ENCODE measurements at places on chromosomes 12 and 14.
A peak's percentile ranks its signal among the peaks of the same experiment; 100 is the strongest.

GRCh38 chr14:96084796-96085195 lies 45.6 kb downstream of the C14orf132 start:
- DNase-seq: no peak

DNA sequence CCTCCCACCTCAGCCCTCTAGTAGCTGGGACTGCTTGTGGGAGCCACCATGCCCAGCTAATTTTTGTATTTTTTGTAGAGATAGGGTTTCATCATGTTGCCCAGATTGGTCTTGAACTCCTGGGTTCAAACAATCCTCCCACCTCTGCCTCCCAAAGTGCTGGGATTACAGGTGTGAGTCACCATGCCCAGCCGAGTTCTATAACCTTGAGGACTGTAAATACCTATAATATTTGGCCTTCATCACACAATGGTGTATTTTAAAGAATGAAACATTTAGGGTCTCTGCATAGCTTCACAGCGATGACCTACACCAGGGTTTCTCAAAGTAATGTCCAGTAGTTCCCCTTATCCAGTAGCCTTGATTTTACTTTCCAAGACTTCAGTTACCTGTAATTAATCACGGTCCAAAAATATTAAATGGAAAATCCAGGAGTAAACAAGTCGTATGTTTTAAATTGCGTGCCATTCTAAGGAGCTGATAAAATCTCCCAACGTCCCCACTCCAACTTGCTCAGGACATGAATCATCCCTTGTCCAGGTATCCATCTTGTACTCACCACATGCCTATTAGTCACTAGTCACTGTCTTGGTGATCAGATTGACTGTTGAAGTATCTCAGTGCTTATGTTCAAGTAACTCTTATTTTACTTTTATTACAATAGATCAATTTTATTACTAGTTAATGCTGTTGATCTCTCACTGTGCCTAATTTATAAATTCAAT lies 368.2 kb downstream of the BTG1 start:
- no peak for DNase-seq

DNA sequence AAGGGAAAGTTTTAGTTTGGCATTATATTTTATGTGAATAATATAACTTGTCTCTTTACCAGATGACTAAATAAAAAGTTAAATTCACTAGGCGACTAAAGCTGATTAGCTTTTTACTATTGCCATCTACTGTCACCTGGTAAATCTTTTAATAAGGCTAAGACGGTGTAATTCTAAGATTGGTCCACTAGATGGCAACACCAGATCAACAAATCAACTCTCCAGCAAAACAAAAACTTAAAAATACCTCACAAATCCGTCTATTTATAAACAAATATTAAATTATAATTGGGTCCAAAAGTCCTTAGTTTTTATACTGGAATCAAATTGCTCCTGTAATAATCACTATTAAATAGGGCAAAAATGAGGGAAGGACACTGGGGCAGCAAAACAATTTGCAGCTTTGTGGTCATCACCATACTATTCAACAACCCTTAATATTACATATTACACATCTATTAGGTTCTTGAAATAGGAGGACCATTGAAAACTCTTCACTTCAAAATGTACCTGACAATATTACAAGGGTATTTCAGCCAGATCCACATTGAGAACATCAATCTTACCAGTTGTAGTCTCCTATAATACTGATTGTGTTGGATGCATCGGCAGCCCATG lies 47.9 kb downstream of the GALC start:
- no peak for DNase-seq

- peak; percentile 11 for DNase-seq
Measured at GRCh38 chr12:92784797-92785562, 82.2 kb downstream of the PLEKHG7 start.

DNA sequence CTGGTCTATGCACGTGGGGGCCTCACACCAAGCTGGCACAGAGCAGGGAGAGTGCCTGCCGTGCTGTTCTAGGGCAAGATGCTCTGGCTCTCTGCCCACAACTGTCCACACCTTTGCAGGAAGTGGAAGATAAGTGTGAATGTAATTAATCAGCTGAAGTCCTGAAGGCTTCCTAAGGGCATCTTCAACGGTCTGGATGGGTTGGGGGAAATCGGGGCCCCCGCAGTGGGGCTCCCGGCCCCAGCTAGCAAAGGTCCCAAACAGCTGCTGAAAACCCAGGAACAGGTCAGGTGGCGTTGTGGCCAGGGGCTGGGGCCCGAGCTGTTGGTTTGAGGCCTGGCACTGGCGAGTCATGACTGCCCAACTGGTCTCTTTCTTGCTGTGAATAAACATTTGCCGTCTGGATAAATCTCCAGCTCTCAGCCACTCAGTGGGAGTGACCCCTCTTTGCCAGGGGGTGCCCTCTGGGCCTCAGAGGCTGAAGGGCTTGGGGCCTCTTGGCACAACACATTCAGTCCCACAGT lies 6.7 kb upstream of the SLC25A29 start:
- no peak for DNase-seq

DNA sequence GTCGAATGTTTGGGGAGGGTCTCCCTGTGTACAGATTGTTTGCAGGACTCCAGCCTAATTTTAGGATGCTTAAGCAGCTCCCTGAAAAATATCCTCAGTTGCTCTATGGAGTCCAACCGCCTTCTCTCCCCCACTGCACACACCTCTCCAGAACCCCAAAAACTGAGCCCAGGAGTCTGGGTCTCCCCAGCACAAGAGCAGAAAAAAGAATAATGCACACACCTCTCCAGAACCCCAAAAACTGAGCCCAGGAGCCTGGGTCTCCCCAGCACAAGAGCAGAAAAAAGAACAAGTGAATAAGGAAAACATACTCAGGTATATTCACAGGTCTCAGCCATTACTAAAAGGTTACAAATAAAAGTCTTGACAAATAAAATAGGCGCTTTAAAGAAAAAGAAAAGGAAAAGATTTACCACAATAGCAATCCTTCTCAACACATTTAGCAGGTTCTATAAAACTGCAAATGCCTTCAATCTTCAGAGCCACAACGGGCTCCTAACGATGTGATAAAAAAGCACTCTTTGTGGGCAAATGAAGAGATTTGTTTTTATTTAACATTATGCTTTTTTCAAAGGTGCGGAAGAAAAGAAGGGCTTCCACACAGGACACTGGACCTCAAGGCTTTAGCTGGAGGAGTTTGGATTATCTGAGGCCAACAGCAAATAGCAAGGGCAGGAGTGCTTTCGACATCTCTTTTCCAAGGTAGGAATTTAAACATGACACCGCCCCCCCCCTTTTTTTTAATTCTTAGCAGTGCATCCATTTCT lies 8.2 kb downstream of the BCL11B start:
- no peak for DNase-seq

DNA sequence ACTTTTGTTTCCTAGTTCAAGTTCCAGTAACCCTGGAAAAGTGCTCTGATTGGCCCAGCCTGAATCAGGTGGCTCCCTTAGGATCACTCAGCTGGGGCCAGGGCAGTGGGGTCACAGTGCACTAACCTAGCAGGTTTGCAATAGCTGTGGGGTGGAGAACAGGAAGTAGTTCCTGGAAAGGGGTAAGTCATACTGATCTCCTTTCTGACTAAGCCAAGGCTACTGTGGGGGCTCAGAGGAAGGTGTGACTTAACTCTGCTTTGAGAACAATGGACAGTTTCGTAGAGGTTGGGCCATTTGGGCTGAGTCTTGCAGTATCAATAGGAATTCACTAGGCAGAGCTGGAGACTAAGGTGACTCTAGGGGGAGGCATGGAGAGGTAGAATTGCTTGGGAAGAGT lies 89.4 kb downstream of the KIF26A start:
- DNase-seq: peak; percentile 30

Data from stimulated activated CD4-positive, alpha-beta T cell treated with anti-CD3 and anti-CD28 coated beads, Interleukin-15, amount 100 ng/mL, for 24 hours (primary cell).